ENCODE measurements at places on chromosomes 13 and 19.

DNA sequence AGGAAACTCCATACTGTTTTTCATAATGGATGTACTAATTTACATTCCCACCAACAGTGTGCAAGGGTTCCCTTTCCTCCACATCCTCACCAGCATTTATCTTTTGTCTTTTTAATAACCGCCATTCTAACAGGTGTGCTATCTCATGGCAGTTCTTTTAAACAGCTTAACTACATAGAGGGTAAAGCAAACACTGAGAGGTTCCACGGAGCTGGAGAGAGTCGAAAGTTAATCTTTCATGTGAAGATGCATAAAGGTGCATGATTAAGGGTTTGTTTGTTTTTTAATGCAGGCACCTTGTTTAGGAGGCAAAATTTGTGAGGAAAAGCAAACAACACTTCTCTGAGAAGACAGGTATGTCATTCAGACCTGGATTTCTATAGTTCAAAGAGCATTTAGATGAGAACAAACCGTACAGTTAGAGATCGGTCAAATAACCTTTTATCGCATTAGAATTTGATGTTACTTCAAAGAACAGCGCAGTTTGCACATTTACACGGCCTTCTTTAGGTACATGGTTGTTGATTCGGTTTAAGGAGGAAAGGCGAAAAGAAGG is 193.9 kb downstream of the RBM26 start:
- no peak for DNase-seq

GRCh38 chr13:22112956-22113745 is 442.3 kb downstream of the FGF9 start:
- no peak for DNase-seq

- DNase-seq: no peak
Measured at GRCh38 chr19:45153339-45154063, 7.3 kb downstream of the NKPD1 start.

- DNase-seq: no peak
Measured at GRCh38 chr13:28426381-28426780, 68.5 kb downstream of the FLT1 start.

DNA sequence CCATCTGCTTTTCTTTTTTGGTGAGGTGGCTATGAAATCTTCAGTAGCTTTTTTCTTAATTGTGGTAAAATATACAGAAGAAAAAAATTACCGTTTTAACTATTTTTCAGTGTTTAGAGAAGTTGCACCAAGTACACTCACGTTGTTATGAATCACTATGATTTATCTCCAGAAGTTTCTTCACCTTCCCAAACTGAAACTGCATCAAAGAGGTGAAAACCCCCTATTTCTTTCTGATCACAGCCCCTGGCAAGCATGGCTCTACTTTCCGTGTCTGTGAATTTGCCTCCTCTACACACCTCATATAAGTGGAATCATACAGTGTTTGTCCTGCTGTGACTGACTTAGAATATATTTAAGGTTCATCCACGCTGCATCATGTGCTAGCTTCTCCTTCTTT is 15.6 kb upstream of the SIGLEC10 start:
- DNase-seq: no peak

DNA sequence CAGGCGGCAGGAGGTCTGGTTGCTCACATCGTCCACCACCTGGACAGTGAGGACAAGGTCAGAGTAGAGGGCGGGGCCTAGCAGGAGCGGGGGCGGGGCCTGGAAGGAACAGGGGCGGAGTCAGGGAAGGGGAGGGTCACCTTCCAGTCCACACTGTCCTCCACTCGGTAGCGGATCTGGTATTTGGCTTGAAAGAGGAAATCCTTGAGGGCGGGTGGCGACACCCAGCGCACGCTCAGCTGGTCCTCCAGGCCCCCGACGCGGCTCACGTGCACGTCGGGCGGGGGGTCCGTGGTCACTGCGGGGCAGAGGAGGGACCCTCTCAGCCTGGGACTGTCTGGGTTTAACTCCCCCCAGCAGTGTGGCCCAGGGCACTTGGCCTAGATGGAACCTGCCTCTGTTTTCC is 8.2 kb downstream of the REX1BD start:
- DNase-seq: no peak

DNA sequence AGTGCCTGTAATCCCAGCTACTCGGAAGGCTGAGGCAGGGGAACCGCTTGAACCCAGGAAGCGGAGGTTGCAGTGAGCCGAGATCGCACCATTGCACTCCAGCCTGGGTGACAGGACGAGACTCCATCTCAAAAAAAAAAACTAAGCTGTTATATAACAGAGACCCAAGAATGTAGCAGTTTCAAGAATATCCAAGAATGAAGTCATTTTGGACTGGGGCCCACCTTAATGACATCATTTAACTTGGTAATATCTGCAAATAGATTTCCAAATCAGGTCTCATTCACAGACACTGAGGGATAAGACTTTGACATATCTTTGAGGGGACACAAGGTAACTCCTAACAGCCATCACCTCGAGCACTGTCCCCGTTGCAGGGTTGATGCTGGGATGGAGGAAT is 36.5 kb upstream of the MRI1 start:
- DNase-seq: no peak

- no peak for DNase-seq
Measured at GRCh38 chr19:41330946-41331678, 21.1 kb downstream of the CCDC97 start.

DNA sequence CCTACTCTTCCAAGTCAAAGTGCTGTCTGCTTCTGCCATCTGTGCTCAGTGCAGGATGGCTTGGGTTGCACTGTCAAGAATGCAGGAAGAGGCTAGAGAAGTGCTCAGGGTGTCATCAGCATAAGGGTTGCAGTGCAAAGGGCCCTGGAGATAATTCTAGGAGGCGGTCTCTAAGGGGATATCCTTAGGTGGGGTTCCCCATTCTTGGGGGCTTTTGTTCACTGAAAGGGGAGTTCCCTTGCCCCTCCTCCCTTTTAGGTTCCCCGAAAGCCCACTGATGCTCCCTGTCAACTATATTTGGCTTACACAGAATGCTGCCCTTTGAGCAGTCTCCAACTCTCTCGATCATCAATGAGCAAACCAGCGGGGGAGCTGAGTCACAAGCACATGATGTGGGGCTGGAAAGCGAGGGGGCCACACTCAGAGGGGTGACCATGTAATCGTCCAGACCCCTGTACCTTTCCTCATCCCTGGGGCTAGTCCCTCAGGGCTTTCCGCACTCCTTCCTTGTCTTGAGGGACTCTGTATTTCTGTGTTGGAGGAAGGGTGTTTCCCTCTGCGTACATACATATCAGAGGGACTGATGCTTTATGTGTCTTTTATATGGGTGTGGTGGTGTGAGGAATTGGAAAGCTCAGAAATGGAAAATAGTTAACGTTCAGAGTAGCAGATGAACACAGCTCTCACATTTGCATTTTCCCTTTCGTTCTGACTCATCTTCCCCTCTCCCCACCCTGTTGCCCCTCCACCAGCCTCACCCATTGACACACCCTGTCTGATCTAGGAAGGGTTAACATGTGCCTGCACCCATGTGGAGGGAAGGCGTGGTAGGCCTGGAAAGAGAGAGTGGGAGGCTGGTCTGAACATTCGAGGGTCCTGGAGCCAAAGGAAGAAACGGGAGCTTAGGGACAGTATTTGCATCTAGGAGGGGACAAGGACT is 6.7 kb downstream of the ZBTB32 start:
- DNase-seq: no peak

GRCh38 chr19:55179606-55180484 is at the start of gene SYT5:
SYT5 (minus strand) TSS chr19:55180289; CDS start chr19:55179041, 1,248 bp downstream.
- no peak for DNase-seq

DNA sequence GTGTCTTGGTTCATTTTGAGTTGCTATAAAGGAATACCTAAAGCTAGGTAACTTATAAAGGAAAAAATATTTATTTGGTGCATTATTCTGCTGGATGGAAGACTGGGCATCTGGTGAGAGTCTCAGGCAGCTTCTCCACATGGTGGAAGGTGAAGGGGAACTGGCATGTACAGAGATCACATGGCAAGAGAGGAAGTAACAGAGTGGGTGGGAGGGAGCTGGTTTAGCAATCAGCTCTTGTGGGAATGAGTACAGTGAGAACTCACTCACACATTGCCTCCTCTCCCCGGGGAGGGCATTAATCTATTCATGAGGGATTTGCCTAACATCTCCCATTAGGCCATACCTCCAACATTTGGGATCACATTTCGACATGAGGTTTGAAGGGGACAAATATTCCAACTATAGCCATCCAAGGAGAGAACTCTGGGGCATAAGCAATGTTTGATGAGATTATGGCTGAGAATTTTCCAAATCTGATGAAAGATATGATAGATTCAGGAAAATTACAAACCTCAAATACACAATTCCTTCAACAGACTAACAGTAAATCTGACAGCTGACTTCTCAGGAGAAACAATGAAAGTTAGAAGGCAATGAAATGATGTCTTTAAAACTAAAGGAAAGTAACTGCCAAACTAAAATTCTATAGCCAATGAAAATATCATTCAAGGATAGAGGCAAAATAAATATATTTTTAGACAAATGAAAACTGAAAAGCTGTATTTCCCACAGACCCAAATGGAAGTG is 52.5 kb downstream of the MTUS2 start:
- DNase-seq: no peak

- DNase-seq: no peak
Measured at GRCh38 chr13:111215081-111216047, 100.3 kb downstream of the ARHGEF7 start.

DNA sequence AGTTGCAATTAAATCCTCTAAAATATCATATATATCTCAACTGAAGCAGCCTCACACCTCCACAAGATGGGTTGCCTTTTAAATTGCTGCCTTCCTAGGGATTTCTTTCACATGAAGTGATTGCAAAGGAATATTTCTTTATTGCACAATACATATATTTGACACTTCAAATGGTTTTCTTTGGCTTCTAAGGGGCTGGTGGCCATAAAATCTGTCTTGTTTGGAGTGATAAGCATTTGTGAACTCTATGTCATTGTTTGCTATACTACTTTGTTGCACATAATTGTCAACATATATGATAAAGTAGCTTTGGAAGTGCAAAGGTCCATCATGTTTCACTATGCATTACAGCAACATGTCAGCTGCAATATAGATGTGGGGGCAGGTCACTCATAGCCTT is 2380.9 kb downstream of the PCDH9 start:
- DNase-seq: no peak

DNA sequence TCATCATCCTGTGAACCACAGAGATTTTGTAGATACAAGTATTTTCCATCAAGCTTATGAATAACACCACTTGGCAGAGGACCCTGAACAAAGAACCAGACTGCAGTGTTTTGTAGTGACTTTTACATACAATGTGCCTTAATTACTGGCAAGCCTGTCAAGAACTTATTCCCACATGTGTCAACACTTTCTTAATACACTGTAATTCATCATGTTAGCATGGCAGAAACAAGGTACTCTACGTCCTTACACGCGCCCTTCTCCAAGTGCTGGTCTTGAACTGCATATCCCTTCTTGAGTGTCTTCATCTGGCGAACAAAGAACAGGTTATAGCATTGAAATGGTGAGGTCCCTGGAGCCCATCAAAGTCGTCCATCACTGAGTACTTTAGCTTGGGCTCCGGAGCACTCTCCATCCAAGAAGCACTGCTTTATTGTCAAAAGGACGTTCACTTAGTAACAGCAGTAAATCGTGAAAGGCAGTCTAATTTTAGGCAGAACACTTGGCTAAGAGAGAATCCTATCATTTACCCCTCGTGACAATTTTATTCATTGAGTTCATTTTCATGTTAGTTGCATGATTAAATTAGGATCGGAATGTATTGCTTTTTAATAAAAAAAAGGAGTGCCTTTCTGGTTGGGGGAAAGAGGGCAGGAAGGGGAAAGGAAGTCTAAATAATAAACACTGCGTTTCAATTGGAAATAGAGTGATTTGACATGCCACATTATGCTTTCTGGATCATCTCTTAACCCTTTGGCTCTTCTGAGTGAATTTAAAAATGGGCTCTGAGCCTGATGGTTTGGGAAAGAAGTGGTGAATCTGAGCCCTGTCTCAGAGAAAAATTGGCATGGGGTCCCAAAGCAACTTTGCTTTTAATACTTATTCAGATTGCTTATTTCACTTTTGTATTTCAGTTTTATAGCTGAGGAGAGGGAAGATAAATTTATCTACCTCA is 376.1 kb downstream of the DLEU7 start:
- no peak for DNase-seq

DNA sequence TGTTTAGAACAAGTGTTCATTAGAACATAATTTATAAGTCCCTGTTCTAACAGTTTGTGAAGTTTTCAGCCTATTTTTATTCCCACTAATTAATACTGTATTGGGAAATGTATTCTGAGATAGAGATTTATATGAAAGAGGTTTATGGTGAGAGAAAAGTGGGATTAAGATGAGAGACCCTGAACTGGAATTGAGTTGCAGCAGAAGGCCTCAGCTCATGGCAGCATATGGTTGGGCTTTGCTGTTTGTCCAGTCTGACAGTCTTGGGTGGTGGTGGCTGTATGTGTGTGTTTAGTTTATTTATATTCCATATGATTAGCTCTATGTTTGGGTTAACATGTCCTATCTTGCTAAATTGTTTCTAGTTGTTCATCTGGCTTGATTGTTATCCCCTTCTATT is 575.1 kb downstream of the SLITRK5 start:
- DNase-seq: no peak

DNA sequence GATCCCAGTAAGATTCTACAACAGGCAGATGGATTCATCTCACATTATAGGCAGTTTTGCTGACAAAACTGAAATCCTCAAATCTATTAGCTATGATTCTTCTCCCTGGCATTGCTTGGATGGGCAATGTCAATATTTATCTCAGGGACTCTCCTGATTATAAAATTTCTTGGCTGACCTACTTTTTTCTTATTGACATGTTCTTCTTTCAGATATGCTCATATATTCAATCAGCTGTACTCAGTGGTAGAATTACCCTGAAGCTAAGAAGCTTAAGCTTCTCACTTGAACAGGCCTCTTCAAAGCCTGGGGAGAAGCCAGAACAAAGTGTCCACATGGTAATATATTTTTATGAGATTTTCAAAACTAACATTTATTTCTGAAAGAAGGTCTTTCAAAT is 513.6 kb downstream of the PCDH9 start:
- DNase-seq: no peak

GRCh38 chr13:104372095-104372655 is 1306.0 kb upstream of the SLC10A2 start:
- no peak for DNase-seq

- no peak for DNase-seq
Measured at GRCh38 chr13:88617176-88617575, 946.0 kb downstream of the SLITRK5 start.

DNA sequence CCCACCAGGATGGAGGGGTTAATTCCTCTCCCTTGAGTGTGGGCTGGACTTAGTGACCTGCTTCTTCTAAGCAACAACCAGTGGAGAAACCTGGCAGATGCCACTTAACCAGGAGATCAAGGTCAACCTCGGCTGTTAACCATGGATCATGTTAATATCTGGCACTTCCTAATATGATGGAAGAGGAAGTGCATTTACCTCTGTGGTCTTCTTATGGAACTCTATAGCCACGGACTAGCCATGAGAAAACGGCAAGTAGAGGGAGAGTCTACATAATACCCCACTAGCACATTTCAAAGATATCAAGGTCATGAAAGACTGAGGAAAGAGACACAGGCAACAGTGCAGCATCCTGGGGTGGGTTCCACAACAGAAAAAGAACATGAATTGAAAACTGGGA is 31.4 kb downstream of the MLLT1 start:
- no peak for DNase-seq

GRCh38 chr19:7590256-7590655 is 5.4 kb upstream of the CAMSAP3 start:
- DNase-seq: no peak

Data from cortex of kidney (tissue), 1 donor.